ENCODE measurements at places on chromosomes 1 and 21. TPM values are rescaled to one million over a fixed set of nuclear protein-coding genes. Genes with fewer than 3 reads are reported as not detected.

Gene TMEM240
- 8.6 TPM for polyA plus RNA-seq

Gene KCNA3
- 0.09 TPM for polyA plus RNA-seq

GRCh38 chr1:63407002-63407401 is 39.6 kb downstream of the ALG6 start:
- DNase-seq, result no peak

Gene RHOU
- 16.5 TPM for polyA plus RNA-seq

All from renal pelvis (tissue), 12 donors.